ENCODE measurements at places on chromosomes 11 and 22.

DNA sequence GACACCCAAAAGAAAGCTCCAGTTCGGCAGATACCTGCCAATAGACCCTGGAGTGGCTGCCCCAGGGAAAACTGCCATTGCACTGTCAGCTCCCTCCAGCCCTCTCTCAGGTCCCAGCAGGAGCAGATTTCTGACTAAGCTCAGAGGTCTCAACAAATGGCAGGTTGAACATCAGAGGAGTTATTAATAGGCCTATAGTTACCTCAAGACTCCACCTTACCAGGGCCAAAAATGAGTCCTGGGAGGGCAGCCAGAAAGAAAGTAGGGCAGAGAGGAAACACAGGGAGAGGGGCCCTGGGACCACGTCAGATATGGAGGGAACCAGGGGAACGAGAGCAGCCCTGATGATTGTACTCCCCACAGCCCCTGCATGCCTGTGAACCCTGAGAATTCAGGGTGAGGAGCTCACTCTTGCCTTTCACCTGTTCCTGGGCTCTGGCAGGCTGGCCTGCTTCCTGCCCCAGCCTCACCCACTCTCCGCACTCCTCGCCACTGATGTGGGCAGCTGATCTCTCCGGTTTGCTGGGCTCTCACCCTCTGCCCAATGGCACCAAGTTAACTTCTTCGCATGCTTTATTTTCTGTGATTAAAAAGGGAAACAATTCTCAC, 4.3 kb upstream of the RGL4 start:
- DNase-seq: no peak

GRCh38 chr11:61752117-61752924, at the start of gene MYRF:
Gene MYRF, plus strand, starts transcription at chr11:61752636. Its CDS starts 109 bp downstream, at chr11:61752745.
- peak; percentile 37 for DNase-seq

DNA sequence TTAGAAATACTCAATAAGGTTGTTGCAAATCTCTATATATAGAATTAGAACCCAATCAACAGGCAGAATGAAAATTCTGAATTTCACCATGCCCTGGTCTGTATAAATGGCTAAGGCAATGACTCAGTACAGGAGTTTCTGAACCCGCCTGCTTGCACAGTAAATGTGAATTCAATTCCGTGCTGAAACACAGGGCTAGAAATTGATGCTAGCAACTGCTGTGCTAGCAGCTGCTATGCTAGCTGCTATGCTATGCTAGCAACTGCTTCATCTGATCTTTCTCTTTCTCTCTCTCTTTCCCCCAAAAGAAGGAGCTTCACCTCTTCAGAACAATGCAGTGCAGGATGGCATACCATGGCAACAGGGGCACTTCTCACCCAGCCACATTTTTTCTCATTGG, 9.7 kb upstream of the OR52J3 start:
- DNase-seq: no peak

DNA sequence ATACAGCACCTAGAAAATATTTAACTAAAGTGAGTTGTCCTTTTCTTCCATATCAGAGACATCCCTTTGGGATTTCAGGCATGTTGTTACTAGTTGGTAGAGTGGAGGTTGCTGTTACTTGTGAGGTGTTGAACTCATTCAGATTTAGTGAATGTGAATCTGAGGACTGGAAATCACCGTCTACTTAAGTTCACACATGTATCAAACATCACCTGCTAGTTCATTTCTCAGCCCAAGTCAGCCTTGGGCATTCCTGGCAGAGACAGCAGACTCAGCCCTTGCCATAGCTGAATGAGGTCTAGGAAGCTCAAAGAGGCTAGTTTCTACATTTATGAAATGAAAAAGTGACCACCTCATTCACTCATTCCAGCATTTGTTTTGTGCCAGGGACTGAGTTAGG, 9.7 kb downstream of the KDELR3 start:
- DNase-seq: no peak

DNA sequence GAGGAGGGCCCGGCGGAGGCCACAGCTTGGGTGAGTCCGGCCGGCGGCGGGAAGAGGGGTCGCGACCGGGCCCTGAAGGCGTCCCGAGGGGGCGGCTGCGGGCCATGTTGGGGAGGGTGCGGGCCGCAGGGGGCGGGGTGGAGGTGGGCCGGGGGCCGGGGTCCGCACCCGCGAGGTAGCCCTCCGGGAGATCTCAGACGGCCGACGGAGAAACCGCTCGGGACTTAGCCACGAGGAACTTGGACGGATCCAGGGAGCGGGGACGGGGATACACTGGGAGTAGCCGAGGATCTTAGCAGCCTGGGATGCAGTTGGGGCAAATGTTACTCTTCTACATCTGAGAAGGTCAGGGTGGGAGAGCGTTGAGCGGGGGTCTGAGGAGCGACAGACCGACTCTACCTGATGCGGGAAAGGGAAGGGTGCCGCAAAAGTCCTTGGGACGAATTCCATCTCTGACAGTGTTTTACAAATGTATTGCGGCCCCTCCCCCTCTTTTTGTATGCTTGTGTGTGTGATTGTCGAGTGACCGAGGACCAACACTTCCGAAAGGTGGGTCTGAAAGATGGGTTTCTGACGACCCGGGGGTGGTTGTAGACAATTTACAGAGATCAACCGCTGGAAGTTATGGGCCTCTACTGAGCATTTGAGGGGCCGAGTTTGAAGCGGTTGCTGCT, 658 bp downstream of the STIP1 start:
- DNase-seq: peak; percentile 34

- DNase-seq: no peak
Observed at GRCh38 chr11:46475051-46475925, 83.7 kb upstream of the CHRM4 start.

GRCh38 chr11:123054301-123055065, 7.5 kb downstream of the HSPA8 start:
- DNase-seq: no peak

DNA sequence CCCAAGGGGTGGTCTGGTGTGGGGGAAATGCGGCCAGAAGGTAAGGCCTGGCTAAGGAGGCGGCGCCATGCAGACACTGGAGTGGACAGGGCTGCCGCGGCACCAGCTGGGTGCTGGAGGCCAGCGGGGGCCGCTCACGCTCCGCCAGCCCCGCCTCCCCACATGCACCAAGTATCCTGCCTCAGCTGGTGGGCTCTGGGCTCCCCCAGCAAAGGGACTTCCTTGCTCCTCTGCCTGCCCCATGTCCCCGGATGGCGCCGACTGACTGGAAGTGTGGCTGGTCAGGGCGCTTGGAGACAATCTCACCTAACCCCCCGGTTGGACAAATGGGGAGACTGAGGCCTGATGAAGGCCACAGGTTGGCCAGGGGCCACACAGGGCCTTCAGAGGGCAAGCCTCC, 7.6 kb upstream of the CHADL start:
- no peak for DNase-seq

- DNase-seq: no peak
Observed at GRCh38 chr11:35338921-35339320, 80.4 kb downstream of the SLC1A2 start.

- no peak for DNase-seq
Observed at GRCh38 chr11:79039122-79039521, 401.7 kb downstream of the TENM4 start.

DNA sequence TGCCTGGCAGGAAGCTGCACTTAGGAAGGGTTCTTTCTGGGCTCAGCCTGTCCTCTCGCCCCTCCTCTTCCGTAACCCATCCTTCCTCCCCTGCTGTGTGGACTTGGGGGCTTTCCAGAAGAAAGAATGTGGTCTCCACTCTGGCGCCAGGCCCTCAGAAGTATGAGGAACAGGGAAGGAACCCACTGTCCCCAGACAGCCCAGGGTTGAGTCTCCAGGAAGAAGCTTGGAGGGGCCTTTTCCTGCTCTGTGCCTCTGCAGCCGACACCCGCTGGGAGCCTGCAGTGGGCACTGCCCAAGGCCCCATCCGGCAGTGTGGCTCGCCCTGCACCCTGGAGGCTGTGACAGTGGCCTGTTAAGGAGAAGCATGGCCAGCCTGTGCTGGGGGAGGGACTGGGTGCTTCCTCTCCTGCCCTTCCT, 112.6 kb downstream of the ST3GAL4 start:
- no peak for DNase-seq

Measured in hypothalamus (tissue), 51 donors.